Activated T-helper 9 cell treated with anti-CD3 and anti-CD28 coated beads, Interleukin-2, amount 50 U/mL, for 16 hours (primary cell): ENCODE measurements at places on chromosomes 2 and 18.

- no peak for DNase-seq
Measured at GRCh38 chr2:66301022-66301766, 133.7 kb upstream of the MEIS1 start.

GRCh38 chr2:46644690-46645385 is 165.5 kb downstream of the TMEM247 start:
- DNase-seq: no peak

- no peak for DNase-seq
Measured at GRCh38 chr18:68275616-68276015, 439.3 kb downstream of the TMX3 start.

GRCh38 chr2:171158036-171158789 is 2.5 kb downstream of the TLK1 start:
- DNase-seq: no peak

DNA sequence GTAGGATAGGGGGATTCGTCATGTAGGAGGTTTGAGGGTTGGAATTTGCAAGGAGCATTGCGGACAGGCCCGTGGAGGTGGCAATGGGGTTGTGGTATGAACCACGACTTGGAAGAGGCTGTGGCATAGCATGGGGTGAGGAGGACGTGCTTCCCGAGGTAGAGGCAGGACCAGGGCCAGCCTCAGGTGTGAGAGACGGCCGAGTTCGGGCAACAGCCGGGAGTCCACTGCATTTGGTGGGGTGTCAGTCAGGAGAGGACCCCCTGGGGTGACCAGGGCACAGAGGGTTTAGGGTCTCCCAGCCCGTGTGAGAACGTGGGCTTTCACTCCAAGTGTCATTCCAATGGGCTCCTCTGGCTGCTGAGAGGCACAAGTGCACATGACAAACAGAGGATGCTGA is 339.0 kb downstream of the EIPR1 start:
- no peak for DNase-seq

DNA sequence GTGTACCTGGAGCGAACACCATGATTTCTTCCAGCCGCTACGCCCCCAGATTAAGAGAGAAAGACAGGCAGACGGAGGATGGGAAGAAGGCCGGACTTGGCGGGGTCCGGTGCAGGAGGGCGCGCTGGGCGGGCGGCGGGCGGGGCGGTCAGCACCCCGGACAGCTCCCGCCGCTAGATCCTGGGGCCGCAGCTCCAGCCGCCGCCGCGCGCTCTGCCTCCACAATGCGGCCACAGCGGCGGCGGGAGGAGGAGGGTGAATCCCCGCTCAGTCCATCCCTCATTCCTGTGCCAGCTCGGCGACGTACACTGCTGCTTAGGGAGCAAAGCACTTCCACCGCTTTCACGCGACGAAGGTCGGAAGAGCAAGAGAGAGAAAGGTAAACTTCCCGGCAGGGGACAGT is at the start of gene AKAIN1:
AKAIN1 (minus strand) TSS at position 226 of the 403 bp plus-strand sequence; CDS start at position 22, 204 bp downstream.
- no peak for DNase-seq

- no peak for DNase-seq
Measured at GRCh38 chr2:40184551-40184950, 267.3 kb downstream of the SLC8A1 start.

DNA sequence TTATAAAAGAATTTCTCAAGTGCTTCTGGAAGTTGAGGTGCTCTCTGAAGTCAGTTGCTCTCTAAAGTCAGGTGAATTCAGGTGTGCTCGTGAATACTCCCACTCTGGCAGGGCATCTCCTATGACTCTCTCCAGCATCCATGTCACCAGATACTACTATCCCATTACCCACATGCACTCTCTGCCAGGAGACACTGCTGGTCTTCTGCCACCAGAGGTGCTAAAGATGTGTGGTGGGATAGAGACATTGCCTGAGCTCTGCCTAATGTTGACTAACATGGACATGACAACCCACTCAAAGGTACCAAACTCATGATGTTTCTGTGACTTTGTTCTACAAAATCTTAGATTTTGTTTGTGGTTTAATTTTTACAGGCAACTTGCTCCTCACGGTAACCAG is 106.4 kb upstream of the HNRNPA3 start:
- no peak for DNase-seq

GRCh38 chr2:19086231-19086651 is 272.2 kb downstream of the OSR1 start:
- no peak for DNase-seq

DNA sequence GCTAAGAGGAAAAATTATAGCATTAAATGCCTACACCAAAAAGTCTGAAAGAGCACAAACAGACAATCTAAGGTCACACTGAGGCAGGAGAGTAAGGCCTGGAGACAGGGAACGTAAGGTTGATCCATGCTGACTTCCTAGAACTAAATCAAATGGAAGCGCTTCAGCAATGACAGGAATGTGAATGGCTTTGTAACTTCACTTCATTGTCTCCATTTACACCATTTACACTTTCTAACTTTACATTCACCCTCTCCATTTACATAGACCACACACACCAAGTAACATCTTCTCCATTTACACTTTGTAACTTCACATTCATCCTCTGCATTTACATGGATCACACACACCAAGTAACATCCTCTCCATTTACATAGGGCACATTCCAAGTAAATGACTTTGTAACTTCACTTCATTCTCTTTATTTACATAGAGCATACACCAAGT is 103.1 kb upstream of the SPATS2L start:
- no peak for DNase-seq

DNA sequence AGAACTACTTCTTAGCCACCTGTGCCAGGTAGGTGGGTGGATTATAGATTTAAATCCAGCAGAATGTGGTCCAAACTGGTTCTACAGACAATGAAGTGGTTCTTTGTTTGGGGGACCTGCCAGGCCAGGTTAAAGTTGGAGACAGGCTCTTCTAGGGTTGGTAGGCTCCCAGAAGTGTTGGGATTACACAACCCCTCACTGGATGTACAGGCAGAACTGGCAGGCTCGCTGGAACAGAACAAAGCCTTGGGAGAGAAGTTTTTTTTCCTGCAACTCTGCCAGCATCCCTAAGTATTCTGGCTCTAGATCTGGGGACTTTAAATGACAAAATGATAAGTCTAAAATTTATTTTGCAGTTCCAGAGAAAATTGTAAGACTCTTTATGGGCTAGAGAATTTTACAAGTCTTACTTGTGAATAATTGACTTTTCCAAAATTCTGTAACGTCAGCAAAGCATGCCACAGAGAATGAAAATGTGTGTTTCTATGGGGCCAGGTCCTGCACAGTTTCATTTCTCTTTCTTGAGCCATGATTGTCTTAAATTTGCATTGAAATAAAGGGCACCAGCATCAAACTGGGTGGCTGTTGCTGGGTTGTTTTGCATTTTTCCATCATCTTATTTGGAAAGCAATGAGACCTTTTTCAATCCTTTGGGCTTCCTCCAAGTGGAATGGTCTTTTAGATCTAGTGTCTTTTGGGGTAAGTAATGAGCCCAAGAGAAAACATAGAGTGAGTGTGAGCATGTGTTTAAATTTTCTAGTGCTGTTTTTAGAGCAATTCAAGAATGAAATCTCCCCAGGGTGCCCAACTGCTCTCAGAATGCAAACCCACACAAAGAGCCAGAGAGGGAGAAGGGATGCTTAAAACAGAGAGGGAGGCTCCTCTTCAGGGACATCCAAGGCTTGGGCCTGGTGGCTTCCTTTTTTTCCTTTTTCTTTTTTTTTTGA is 32.4 kb upstream of the ATL2 start:
- no peak for DNase-seq

- DNase-seq: no peak
Measured at GRCh38 chr2:46848447-46848846, 67.2 kb downstream of the MCFD2 start.

- no peak for DNase-seq
Measured at GRCh38 chr2:101371636-101372035, 15.7 kb downstream of the CREG2 start.

GRCh38 chr2:79434362-79434761 is 78.5 kb upstream of the CTNNA2 start:
- DNase-seq: no peak

- no peak for DNase-seq
Measured at GRCh38 chr2:242001853-242002252, 132.3 kb downstream of the RTP5 start.

DNA sequence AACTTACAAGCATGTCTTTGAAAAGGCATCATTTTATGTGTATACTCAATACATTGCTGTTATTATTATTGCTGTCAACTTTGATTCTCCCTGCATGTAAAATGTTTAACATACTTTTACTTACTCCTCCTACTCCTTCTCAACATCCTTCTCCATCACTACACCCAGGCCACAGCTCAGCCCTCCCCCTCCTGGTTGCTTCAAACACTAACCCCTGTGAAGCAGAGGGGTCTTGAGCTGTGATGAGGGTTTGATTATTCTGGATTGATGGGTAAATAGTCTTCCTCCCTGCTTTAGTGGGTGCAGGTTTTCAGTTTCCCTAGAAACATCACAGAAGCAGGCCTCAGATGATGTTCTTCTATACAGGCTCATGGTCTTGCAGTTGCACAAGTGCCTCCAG is 221.0 kb downstream of the OSR1 start:
- no peak for DNase-seq

- no peak for DNase-seq
Measured at GRCh38 chr2:30789670-30790210, 17.5 kb downstream of the CAPN13 start.

- no peak for DNase-seq
Measured at GRCh38 chr18:58091099-58091611, 47.1 kb downstream of the NEDD4L start.

- no peak for DNase-seq
Measured at GRCh38 chr2:165909466-165909865, 44.1 kb downstream of the TTC21B start.

GRCh38 chr2:224163566-224164307 is 124.7 kb upstream of the SERPINE2 start:
- DNase-seq: no peak

- no peak for DNase-seq
Measured at GRCh38 chr18:22346401-22346952, 71.2 kb downstream of the CTAGE1 start.

DNA sequence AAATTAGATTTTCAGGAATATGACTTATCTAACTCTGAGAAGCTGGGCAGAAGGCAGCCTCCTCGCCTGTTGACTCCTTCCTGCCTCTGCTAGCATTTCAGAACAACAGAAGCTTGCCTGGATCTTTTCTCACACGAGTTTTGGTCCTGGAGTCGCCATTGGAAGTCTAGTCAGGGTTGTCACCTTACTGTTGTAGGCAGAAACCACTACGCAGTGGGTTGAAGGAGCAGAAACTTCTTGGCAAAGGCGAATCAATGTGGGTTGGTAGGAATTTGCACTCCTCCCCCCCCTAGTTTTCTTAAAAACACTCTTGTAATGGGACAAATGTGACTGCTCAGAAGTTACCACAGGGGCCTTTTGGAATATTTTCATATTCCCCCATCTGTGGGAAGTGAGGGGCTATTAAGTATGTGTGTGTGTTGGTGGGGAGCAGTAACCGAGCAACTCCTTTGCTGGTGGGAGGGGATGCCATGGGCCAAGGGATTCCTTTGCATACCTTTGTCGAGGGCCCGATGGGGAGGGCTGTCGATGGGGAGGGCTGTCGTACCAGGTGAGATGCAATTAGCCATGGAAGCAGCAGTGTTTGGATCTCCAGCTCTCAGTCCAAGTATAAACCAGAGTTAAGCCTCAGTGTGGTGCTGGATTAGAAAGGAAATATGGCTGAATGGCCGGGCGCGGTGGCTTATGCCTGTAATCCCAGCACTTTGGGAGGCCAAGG is 117.4 kb downstream of the FMNL2 start:
- DNase-seq: no peak

DNA sequence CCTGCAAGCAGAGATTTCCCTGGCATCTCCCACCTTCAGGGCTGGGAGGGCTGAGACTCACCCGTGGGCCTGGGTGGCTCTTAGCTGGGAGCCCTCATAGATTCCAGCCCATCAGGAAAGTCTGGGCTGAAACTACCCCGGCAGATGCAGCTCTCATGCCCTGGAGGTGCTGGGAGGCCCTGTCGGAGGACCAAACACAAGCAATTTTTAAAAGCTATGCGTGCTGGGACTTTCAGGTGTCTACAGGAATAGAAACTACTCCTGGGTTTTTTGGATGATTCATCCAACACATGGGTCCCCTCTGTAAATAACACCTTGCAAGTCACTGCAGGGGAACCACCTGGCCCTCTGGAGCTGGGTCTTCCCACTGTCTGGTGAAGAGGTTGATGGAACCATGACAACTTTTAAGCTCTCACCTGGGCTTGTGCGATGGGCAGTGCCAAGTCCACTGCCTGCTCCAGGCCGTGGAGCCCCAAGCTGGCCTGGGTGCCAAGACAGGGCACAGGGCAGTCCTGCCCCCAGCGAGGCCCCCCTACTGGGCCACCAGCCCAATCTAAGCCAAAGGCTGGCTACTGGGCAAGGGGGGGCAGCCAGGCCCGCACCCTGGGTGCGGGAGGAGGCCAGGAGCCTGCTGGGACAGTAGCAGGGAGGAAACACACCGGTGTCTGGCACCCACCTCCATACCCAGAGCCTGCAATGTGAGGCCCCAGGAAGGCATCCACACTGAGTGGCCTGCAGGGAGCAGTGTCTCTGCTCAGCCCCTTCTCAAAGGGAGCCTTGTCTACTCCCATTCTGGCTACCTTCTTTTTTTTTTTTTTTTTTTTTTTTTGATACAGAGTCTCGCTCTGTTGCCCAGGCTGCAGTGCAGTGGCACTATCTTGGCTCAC is 1.1 kb upstream of the GPR55 start:
- DNase-seq: no peak

- DNase-seq: no peak
Measured at GRCh38 chr2:15554525-15555218, 6.5 kb downstream of the NBAS start.

DNA sequence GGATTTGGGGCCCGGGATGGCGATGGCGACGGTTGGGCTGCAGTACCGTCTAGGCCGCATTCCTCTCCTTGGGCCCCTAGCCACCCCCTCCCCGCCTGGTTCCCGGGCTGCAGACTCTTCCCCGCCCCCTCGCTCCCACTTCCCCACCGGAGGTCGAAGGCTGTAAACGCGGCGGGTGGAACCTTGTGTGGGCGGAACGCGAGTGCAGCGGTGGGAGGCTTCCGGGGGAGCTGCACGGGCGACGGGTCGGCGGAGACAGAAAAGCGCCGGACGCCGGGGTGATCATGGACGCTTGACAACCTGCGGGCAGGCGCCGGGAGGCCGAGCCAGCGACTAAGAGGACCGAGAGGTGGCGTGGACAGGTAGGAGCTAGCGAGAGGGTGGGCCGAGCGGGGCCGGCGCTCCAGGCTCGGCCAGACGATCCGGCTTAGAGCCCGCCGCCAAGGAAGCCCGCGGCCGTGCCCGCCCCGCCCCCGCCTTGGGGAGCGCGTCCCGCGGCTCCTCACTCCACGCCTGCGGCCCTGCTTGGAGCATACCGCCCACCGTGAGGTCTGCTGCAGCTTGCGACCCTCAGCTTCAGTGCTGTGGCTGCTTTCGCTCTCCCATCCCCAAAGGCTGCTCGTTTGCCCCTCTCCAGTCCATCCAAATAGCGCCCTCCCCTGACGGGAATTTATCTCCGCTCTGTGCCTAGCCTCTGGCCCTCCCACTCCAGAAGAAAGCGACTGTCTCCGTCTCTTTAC is at the start of gene COPS7B:
COPS7B (plus strand) TSS at position 269 of the 740 bp plus-strand sequence. CDS start 2,126 bp downstream, outside the sequence.
- peak; percentile 76 for DNase-seq

- DNase-seq: no peak
Measured at GRCh38 chr18:76554547-76555222, 59.6 kb upstream of the ZNF516 start.
